KG1 (cell line): ENCODE measurements at places on chromosomes 2 and 18.

- no peak for DNase-seq
Measured at GRCh38 chr18:13696961-13697360, 29.4 kb downstream of the FAM210A start.

- DNase-seq, result no peak
Measured at GRCh38 chr2:120754067-120754960, 18.6 kb downstream of the GLI2 start.

- DNase-seq, result no peak
Measured at GRCh38 chr2:214066862-214067261, 344.0 kb upstream of the VWC2L start.

DNA sequence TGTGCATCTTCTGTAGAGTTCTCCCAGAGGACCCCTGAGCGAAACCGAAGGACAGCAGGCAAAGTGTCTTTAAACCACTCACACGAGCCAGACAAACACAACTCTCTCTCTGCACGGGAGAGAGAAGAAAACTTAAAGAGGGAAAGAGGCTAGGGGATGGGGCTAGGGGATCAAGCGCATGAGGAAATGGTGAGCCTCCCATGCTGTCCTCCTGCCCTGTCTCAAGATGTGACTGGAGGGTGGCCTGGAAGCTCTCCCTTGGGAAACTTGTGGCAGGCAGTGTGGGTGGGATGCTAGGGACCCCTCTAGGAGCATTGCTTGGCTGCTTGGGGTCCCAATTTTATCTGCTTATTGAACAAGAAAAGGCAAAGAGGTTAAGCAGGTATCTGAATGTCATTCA is 44.5 kb downstream of the CYP26B1 start:
- no peak for DNase-seq
